ENCODE measurements at places on chromosomes 1 and 21.

DNA sequence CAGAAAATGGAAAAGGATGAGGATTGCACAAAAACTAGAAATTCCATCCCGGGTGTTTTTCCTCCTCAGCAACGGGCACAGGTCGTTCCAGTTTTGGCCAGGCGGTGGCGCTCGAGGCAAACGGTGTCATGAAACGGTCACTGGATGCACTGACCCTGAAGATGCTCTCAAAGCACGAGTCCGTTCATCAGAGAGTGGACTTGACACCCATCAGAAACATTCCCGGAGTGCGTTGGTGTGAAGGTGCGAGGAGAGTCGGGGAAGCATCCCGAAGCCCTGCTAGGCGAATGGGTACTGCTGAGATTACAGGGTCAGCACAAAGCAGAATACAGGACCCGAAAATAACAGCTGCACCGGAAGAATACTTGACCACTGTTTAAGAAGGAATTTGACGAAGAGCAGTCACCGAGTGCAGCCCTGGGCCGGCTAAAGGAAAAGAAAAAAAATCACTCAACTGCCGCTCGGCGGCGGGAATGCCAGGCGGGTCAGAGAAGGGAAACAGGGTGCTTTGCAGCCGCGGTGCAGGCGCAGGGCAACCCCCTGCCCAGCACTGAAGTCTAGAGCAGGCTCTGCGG is 71.7 kb upstream of the ETS2 start:
- no peak for DNase-seq

DNA sequence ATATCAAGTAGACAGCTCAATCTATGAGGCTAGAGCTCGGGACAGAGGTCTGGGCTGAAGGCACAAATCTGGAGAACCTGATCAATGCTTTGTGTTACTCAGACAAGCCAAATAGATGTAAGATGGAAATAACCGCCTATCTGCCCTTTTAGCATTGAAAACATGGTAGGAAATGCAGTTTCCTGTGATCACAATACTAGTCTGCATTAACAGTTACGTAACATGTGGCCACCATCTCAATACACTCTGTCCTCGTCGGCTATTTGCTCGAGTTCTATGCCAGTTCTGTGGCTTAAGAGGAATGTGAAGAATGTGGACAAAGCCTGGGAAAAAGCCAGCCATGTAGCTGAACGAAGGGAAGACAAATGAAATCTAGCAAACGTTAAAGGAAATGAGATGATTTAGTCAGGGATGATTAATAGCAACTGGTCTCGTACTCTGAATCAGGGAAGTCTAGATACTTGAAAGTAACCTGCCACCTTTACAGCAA is 73.3 kb downstream of the HSF2BP start:
- DNase-seq: peak; percentile 84

GRCh38 chr1:116558140-116558549 is 12.7 kb downstream of the CD58 start:
- DNase-seq: no peak

- DNase-seq: no peak
Observed at GRCh38 chr1:27179379-27179778, 24.5 kb upstream of the SLC9A1 start.

DNA sequence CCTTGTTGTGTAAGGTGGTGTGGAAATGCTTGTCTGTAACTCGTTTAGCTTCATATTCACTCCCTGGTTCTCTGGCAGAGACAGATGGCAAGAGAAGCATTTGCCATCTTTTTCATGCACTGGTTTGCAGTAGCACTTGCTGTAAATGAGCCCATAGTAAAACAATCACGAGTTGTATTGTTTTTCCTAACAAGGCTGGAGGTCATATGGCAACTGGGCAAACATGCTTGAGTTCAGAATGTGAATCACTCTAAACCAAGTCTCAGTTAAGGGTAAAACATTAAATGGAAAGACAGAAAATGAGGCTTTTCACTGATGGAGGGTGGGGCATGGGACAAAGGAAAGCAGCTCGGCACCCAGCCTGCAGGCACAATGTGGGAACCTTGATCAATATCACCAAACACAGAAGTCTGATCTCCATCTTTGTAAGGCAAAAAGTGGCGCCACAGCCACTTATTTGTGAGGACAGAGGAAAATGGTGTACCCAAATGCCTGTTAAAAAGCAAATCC is 26.5 kb upstream of the LPAR3 start:
- no peak for DNase-seq

DNA sequence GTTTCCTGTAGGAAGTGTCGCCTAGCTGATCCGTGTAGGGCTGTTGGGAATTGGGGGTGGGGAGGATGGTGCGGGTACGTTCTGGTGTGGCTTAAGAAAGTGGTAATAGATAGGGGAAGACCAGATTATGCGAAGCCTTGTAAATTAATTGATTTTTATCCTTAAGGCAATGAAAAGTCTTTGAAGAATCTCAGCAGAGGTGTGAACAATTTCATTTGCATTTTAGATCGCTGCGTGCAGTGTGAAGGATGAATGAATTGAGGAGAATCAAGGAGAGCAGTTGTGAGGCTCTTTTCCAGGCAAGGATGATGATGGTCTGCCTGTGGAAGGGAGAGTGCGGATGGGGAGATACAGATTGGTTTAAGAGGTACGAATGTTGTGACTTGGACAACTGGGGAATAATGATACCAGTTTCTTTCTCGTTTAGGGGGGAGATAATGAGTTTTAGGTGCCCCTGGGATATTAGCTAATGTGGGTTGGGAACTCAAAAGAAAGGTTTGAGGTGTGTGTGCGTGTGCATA is 813 bp upstream of the DEDD start:
- no peak for DNase-seq

- no peak for DNase-seq
Observed at GRCh38 chr1:116868385-116868784, 41.3 kb upstream of the PTGFRN start.

GRCh38 chr1:46218443-46218842 is 15.3 kb downstream of the LURAP1 start:
- DNase-seq: no peak
